ENCODE measurements at places on chromosomes 7 and 10. TPM values are rescaled to one million over a fixed set of nuclear protein-coding genes. Genes with fewer than 3 reads are reported as not detected.

Gene LUC7L2
- total RNA-seq, result 32.7 TPM

Gene NOBOX
- total RNA-seq, result not detected

Gene ANK3
- total RNA-seq, result 0.81 TPM

Gene TMEM26
- total RNA-seq, result 0.06 TPM

Gene CTAGE4
- total RNA-seq, result not detected
